ENCODE measurements at places on chromosomes 6 and 20.

- no peak for DNase-seq
These were observed 23.7 kb upstream of the HLA-DQA1 start for GRCh38 chr6:32613475-32613874.

- DNase-seq = no peak
These were observed 34.4 kb upstream of the LOC128125822 start for GRCh38 chr6:63537959-63538300.

GRCh38 chr20:48930035-48930434 is 8.5 kb downstream of the ARFGEF2 start:
- no peak for DNase-seq

DNA sequence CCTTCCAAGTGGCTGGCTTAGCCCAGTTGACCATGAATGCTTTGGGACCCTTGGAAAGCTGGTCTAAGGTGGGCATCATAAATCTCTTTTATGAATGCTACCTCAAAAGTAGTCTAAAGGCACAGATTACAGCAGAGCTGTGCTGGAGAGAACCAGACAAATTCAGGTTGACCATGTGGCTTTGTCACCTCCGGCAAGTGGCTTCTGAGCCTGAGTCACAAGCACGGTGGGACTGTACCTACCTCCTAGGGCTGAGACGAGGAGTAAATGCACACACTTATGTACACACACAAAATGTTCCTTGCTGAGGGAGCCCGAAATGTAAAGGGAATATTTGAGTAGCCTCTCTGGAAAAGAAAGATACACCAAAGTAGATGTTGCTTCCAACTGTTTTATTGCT is 155.9 kb downstream of the NFATC2 start:
- peak; percentile 50 for DNase-seq

GRCh38 chr6:32177788-32178546 is at the start of gene RNF5:
RNF5 (plus strand) TSS chr6:32178405; CDS start chr6:32178512, 107 bp downstream.
- peak; percentile 96 for DNase-seq

DNA sequence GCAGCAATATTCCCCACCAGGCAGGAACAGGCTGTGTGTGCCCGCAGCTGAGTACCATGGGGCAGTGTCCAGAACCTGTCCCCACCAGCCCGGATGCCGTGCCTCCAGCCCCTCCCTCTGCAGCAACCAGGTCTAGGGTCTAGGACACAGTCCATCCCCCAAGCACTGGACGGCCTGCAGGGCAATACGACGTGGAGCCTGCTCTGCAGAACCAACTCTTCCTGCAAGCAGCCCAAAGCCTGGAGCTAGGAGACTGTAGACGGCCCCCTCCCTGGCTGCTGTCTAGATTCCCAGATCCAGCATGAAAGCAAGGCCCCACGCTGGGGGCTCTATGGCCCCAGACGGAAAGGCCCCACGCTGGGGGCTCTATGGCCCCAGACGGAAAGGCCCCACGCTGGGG is 128.2 kb upstream of the AFDN start:
- DNase-seq = no peak

Measured in CD4-positive, alpha-beta T cell treated with Interleukin-6 for 4 hours (primary cell).